ENCODE measurements at places on chromosomes 3 and 15. TPM values are rescaled to one million over a fixed set of nuclear protein-coding genes. Genes with fewer than 3 reads are reported as not detected.

Gene CATSPER2
- 0.26 TPM for polyA plus RNA-seq

Gene HTR3D
- not detected for polyA plus RNA-seq

Gene ISLR
- polyA plus RNA-seq: not detected

Gene SLC15A2
- 0.13 TPM for polyA plus RNA-seq

Gene WDR93
- not detected for polyA plus RNA-seq

Gene SEMA6D
- not detected for polyA plus RNA-seq

All from CD4-positive, CD25-positive, alpha-beta regulatory T cell (primary cell).